NCI-H526 treated with DMSO at 0.1 percent for 48 hours (cell line): ENCODE measurements at places on chromosomes 5 and 9.

DNA sequence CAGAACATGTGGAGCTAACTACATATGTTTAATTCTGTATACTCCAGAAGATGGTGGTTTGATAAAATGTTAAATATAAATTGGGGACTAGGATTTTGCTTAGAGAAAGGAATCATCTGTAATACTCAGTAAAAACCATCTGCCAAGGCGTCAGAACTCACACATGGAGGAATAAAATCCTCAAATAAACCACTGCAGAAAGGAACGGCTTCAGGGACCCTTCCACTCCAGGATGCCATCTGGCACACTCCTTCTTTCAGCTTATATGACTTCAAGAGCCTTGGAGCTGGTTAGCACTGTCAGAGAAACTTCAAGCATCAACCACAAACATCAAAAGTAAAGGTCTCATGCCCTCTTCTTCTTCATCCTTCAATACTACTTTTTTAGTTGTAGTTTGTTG is 360.6 kb downstream of the PLK2 start:
- no peak for DNase-seq

- no peak for DNase-seq
Measured at GRCh38 chr5:134406390-134406789, 5.3 kb downstream of the CDKN2AIPNL start.

DNA sequence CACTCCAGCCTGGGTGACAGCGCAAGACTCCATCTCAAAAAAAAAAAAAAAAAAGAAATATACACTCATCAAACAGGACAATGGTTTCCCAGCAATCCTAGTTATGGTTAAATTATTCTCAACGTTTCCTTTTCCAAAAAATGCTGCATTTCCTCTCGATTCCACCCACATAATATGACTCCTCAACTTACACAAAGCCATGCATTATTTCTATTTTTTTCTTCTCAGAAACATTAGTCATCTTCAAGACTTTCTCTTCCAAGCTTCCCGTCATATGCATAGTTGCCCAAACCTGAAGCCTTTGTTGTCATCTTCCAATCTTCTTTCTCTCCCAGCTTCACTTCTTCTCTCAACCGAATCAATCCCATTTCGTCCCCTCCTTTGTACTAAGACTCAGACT is 61.4 kb upstream of the RANBP6 start:
- DNase-seq = no peak

GRCh38 chr9:80649001-80649420 is 1040.3 kb downstream of the TLE1 start:
- DNase-seq = no peak
